ENCODE measurements at places on chromosomes 5 and 9. TPM values are rescaled to one million over a fixed set of nuclear protein-coding genes. Genes with fewer than 3 reads are reported as not detected.

Gene BSPRY
- total RNA-seq: not detected

Gene KIF27
- total RNA-seq: 0.95 TPM

Gene HRH2
- 0.51 TPM for total RNA-seq

Gene AGXT2
- total RNA-seq: not detected

Gene NRARP
- 4.3 TPM for total RNA-seq

Gene SLC4A9
- total RNA-seq: not detected

Measured in A549 treated with Mapracorat at 1 μM for 4 hours (cell line).